ENCODE measurements at places on chromosomes 6 and 20.

- DNase-seq, result no peak
Measured at GRCh38 chr20:49115564-49115963, 69.5 kb downstream of the CSE1L start.

DNA sequence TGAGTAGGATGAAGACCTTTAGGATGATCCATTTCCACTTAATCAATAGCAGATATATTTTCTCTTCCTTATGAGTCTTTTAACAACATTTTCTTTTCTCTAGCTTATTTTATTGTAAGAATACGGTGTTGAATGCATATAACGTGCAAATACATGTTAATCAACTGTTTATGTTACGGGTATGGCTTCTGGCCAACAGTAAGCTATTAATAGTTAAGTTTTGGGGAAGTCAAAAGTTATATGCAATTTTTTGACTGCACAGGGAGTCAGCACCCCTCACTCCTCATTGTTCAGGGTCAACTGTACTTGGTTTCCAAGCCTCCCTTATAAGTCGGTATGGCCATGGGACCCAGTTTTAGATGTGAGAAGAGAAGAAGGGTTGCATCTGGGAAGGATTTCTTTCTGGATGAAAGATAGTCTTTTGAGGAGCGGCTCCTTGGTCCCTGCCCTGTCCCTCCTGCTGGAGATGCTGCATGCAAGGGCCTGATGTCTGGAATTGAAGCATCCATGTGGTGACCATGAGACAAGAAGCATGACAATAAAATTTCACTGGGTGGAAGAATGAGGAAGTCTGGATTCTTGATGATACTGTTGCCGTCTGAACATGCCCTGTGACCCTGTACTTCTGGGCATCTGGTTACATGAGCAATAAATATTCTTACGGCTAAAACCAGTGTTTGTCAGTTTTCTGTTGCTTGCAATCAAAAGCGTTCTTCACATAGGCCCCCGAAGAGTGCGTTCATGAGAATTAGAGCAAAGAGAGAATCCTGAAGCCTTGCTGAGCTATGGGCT lies 194.7 kb upstream of the PMEPA1 start:
- DNase-seq, result no peak

DNA sequence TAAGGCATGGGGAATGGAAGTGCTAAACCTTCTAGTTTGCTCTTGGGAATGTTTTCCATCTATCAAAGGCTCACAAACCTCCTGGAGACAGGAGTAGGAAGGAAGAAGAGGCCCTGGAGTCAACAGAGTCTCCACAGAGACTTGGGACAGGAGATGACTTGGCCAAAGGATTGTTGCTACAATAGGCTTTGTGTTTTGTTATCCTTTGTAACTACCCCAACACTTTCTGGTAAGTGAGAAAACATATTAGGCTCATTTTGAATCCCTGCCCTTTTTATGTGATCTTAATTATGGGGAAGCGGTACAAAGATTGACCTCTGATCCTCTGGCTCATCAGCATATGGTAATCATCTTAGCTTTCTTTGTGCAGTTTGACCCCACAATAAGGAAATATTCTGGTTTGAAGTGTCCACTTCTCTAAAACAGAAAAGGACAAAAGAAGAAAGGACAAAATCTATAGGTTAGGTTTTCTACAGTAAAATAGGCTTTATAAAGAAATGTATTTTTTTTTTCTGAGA lies 24.1 kb upstream of the GTF3C6 start:
- DNase-seq, result no peak

- no peak for DNase-seq
Measured at GRCh38 chr6:140921366-140922226, 1211.1 kb upstream of the GJE1 start.

- no peak for DNase-seq
Measured at GRCh38 chr20:62479156-62479555, 3.4 kb upstream of the GATA5 start.

GRCh38 chr6:686497-686896 lies 6.4 kb downstream of the EXOC2 start:
- no peak for DNase-seq

- DNase-seq, result no peak
Measured at GRCh38 chr6:63537959-63538300, 34.4 kb upstream of the LOC128125822 start.

GRCh38 chr6:18053078-18053477 lies 65.6 kb upstream of the KIF13A start:
- DNase-seq, result no peak
